ENCODE measurements at places on chromosomes 4 and X.

DNA sequence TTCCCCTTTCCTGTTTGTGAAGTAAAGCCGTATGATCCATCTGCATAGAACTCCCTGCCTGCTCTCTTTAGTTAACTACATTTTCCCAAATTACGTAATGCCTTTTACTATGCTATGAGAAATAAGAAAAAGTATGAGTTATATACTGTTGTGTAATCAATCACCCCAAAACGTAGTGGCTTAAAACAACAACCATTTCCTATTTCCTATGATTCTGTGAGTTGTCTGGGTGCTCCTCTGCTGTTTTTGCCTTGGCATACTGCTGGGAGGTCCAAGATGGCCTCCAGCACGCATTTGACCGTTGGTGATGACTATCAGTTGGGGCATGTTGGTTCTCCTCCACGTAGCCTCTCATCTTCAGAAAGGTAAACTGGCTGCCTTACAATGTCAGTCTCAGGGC is 39.8 kb downstream of the BBS12 start:
- no peak for DNase-seq

DNA sequence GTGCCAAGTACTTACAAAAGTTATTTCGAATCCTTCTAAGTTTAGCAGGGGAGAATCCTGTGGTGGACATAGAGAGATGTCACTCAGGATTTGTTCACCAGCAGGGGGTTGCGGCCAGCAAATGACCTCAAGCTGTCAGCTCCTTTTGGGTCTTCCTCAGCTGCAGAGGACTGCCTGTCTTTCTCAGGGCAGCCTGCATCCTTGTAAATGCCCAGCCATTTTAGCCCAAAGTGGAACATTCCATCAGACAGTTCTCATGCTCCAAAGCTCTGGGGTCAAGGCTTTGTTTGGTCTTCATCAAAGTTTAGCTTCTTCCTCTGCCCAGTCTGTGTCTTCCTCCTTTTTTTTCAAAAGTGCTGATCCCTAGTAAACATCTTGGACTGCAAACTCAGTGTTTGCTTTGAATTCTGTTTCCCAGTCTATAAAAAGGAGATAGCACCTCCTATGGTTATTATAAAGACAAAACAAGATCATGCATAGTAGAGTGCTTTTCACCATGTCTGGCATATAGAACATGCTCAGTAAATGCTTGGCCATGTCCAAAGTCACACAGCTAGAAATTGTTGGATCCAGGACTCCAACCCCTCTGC is 156.4 kb upstream of the GATB start:
- DNase-seq = no peak

DNA sequence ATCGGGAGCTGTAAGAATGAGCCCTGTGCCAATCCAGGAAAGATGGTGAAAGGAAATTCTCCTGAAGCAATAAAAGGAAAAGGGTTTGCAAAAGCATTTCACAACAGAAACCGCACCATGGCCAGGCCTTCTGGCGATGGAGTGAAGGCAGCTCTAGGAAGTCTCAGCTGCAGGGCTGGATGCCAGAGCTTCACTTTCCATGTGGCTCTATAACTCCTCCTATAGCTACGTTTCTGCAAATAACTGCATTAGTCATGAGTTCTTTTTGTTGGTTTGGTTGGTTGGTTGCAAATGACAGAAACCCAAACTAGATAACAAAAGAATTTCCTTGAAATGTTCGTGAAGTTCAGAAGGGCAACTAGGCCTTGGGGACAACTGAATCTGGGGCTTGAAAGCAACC is 84.6 kb downstream of the RELL1 start:
- DNase-seq = no peak

DNA sequence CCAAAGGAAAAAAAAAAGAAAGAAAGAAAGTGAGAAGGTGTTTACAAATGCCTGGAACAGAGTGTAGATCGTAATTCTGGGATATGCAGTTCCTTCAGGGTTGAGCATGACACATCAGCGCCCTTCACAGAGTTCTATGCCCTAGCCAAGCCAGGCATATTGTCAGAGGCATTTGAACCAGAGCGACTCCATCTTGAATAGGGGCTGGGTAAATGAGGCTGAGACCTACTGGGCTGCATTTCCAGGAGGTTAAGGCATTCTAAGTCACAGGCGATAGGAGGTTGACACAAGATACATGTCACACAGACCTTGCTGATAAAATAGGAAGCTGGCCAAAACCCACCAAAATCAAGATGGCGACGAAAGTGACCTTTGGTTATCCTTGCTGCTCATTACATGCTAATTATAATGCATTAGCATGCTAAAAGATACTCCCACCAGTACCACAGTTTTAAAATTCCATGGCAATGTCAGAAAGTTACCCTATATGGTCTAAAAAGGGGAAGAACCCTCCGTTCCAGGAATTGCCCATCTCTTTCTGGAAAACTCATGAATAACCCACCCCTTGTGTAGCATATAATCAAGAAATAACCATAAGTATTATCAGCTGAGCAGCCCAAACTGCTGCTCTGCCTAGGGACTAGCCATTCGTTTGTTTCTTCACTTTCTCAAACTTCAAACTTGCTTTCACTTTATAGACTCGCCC is 23.5 kb upstream of the LRBA start:
- no peak for DNase-seq

DNA sequence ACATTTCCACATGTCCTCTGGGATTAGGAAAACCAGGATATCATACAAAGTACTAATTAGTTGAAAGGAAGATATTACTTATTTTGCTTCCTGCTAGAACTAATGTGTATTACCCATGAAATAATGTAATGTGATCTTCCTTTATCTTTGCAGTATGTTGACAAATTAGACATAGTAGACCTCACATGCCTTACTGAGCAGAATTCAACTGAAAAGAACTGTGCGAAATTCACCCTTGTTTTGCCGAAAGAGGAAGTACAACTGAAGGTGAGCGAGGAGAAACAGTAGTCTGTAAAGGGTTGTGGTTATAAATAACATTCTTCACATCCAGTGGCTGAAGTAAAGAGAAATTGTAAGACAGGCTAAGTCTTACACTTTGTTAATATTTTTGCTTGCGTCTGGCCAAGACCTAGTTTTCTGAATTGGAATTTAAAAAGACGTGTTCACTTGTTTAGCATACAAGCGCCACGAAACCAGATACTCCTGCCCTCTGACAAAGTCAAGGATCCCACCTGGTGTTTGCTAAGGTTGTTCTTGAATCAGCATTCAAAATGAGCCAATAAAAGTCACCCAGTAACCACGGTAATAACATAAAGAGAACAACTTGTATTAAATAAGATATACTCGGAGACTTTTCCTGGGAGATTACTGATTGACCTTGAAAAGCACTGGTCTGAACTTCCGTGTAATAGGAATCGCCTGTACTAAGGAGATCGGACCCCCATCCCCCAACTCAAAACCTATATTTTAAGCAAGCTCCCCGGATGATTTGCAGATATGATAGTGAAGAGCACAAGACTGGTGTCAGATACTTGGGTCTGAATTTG is 16.9 kb downstream of the STAP1 start:
- DNase-seq = no peak

GRCh38 chr4:113633467-113633866 is 128.1 kb downstream of the CAMK2D start:
- no peak for DNase-seq

- DNase-seq = no peak
These were observed 94.1 kb downstream of the PDS5A start for GRCh38 chr4:39883646-39884045.

- DNase-seq = no peak
These were observed 167.2 kb upstream of the SLIT2 start for GRCh38 chr4:20084488-20084887.

GRCh38 chrX:526295-527224 is 104.0 kb upstream of the SHOX start:
- no peak for DNase-seq

DNA sequence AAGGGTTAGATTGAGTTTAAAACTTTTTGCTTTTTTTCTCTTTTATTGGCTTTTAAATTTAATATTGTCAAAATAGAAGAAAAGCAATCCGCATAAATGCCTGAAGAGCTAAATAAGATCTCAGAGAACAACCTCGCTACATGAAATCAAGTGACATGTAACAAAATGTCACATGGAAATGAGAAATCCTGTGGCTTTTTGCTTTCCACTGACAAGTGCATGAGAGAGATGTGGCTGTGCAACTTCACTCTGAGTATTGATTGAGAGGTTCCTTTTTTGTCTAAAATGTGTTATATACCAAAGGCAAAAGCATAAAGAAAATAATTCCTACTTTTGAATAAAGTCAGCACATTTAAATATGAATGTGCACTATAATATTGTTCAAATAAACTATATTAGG is 263.5 kb downstream of the MAPK10 start:
- DNase-seq = no peak

GRCh38 chr4:6355052-6355451 is 85.4 kb downstream of the WFS1 start:
- DNase-seq = no peak

GRCh38 chr4:157128395-157128794 is 52.4 kb downstream of the GLRB start:
- no peak for DNase-seq

- DNase-seq = no peak
These were observed 139.2 kb upstream of the RBPJ start for GRCh38 chr4:26181616-26182015.

DNA sequence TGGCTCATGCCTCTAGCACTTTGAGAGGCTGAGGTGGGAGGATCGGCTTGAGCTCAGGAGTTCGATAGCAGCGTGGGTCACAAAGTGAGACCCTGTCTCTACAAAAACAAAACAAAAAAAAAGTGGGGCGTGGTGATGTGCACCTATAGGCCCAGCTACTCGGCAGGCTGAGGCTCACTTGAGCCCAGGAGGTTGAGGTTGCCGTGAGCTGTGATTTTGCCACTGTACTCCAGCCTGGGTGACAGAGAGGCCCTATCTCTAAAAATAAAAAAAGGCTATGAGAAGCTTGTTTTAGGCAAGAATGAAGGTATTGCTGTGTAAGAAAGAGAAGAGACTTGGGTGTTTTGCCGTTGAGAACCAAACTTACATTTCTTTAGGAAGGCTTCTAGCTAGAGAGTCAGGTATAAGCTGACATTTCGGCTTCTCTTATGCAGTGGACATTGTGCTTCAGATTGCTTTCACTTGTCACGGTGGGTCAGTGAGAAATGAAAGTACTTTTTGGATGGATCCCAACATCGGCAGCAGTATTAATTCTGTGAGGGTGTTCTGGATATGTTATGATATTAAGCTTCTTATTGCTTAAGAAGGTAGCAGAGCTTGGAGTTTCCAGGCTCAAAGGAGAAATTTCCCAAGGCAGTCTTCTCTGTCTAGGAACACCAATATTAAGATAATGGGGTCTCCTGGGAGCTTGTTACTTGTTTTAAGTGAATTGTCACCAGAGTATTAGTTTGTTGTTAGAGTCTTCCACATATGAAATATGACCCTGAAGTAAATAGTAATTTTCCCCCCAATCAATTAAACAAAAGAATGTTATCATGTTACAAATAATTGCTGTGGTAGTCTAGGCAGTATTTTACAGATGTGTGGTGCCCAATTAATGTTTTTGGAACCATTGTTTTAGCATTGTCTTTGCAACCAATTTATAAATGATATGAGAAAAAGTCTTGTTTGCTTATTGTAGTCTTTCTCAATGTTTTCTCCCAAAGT is 17.6 kb downstream of the TMEM131L start:
- no peak for DNase-seq

- DNase-seq = no peak
These were observed 55.2 kb downstream of the ARHGEF6 start for GRCh38 chrX:136725441-136726104.

- no peak for DNase-seq
These were observed 6.8 kb upstream of the VSIG4 start for GRCh38 chrX:66046612-66047235.

DNA sequence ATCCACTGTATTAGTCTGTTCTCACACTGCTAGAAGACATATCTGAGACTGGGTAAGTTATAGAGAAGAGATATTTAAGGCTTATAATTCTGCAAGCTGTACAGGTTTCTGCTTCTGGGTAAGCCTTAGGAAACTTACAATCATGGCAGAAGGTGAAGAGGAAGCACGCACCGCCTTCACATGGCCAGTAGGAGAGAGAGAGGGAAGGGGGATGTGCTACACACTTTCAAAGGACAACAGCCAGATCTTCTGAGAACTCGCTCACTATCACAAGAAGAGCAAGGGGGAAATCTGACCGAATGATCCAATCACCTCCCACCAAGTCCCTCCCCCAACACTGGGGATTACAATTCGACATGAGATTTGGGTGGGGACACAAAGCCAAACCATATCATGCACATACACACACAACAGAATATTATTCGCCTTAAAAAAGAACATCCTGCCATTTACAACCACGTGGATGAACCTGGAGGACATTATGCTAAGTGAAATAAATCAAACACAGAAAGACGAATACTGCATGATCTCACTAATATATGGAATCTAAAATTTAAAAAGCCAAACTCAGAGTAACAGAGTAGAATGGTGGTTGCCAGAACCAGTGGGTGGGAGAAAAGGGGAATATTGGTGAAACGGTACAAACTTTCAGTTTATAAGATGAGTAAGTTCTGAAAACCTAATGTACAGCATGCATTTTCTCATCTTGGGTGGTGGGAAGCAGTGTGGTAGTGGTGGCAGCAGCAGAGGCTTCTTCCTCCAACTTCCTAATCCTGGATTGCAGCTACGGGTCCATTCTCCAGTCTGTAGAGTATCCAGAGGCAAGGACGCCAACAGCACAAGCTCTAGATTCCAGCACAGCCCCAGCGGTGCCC is 12.8 kb downstream of the FRYL start:
- no peak for DNase-seq

DNA sequence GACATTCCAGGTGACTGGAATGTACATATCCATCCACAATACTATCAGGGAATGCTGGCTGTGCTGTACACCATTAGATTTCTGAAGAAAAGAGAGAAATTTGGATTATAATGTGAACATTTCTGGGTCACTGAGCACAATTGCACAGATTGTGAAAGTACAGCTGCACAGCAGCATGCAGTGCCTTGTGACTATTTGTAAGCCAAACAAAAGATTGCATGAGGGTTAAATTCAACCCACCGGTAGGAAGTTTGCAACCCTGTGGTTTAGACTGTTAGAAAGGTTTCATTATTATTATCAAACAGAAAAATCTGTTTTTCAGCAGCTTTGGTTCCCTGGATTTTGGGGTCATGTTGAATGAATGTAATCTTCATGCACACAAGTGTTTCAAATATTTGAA is 24.5 kb downstream of the DDIT4L start:
- no peak for DNase-seq

- no peak for DNase-seq
These were observed 39.5 kb downstream of the HADH start for GRCh38 chr4:108029016-108029720.

DNA sequence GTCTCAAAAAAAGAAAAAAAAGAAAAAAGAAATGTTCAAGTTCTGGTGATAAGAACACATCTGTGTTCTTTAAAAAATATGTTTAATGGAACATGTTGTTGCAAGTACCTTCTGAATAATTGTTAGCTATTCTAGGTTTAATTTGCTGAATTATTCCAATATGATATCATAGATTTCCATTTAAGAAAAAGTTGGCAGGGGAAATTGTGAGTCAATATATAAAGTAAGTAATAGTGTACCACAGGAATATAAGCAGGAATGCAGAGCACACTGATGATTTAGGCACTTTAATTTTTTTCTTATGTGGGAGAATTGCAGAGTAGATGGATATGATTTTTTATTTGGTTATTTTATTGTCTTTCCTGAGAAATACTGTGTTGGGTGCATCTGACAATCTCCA is 190.7 kb downstream of the RPA4 start:
- no peak for DNase-seq
